ENCODE measurements at places on chromosomes 6 and 20. TPM values are rescaled to one million over a fixed set of nuclear protein-coding genes. Genes with fewer than 3 reads are reported as not detected.
A peak's percentile ranks its signal among the peaks of the same experiment; 100 is the strongest.

DNA sequence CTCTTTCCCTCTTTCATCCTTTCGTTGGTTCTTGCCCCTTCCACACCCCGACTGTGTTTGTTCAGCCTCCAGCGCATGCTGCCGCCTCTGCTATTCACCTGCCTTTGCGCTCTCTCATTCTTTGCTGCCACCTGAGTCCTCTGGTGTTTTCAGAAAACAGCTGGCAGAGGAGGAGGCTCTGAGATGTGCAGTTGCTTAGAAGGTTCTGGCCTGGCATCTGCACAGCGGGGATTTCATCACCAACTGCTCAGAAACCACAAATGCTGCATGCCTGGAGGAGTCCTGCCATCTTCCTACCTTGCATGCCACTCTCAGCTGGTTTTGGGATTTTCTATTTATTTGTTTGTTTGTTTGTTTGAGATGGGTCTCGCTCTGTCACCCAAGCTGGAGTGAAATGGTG lies 39.2 kb upstream of the CLDN20 start:
- DNase-seq, result no peak
- H3K36me3 ChIP-seq, result no peaks in the 10 kb centered on the region
- no peak overlapping the region for H3K4me3 ChIP-seq
- peaks cover 4% of the 10 kb centered on the region for H3K4me1 ChIP-seq
- H3K27ac ChIP-seq, result no peak overlapping the region
- peaks cover 34% of the 10 kb centered on the region for H3K27me3 ChIP-seq

NKAIN2 gene
- total RNA-seq, result 0.13 TPM

- DNase-seq, result no peak
- peak overlapping the region; percentile 80 for H3K27ac ChIP-seq
- peaks cover 29% of the 10 kb centered on the region for H3K4me1 ChIP-seq
- no peaks in the 10 kb centered on the region for H3K27me3 ChIP-seq
- H3K36me3 ChIP-seq, result peaks cover 2% of the 10 kb centered on the region
- H3K4me3 ChIP-seq, result peak overlapping the region; percentile 88
Observed at GRCh38 chr20:46088409-46089166, 1.2 kb downstream of the NCOA5 start.

SLC44A4 gene
- total RNA-seq, result 0.13 TPM

HEBP2 gene
- total RNA-seq, result 32.9 TPM

TMEM217 gene
- 0.37 TPM for total RNA-seq

DNA sequence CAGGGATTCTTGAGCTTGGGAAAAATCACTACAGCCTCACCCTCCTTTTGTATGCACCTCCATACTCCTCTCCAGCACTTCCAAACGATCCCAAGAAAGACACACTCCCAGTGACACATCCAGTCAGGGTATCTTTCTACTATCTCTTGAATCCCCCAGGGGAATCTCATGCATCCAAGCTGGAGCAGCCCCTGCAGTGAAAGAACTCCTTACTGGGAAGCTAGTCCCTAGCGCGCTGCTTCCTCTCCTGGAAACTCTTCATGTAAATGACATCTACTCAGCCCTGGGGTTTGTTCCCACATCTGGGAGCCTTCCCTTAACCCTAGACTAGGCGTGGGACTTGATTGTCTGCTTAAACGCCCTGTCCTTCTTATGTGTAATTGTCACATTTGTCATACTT lies 329.1 kb upstream of the QKI start:
- H3K4me3 ChIP-seq, result no peak overlapping the region
- H3K36me3 ChIP-seq, result no peaks in the 10 kb centered on the region
- no peaks in the 10 kb centered on the region for H3K4me1 ChIP-seq
- no peaks in the 10 kb centered on the region for H3K27me3 ChIP-seq
- DNase-seq, result no peak
- no peak overlapping the region for H3K27ac ChIP-seq

GRCh38 chr20:11687546-11688292 lies 230.0 kb upstream of the BTBD3 start:
- no peak for DNase-seq
- H3K27ac ChIP-seq, result no peak overlapping the region
- H3K36me3 ChIP-seq, result no peaks in the 10 kb centered on the region
- no peaks in the 10 kb centered on the region for H3K4me1 ChIP-seq

GRCh38 chr6:155212106-155212505 lies 51.7 kb upstream of the CLDN20 start:
- no peak overlapping the region for H3K27ac ChIP-seq
- H3K36me3 ChIP-seq, result peaks cover 2% of the 10 kb centered on the region
- DNase-seq, result no peak
- no peak overlapping the region for H3K4me3 ChIP-seq

ENPP4 gene
- 2.9 TPM for total RNA-seq

All from T-helper 17 cell (primary cell).